Fibroblast of gingiva (primary cell): ENCODE measurements at places on chromosomes 5 and 9.

DNA sequence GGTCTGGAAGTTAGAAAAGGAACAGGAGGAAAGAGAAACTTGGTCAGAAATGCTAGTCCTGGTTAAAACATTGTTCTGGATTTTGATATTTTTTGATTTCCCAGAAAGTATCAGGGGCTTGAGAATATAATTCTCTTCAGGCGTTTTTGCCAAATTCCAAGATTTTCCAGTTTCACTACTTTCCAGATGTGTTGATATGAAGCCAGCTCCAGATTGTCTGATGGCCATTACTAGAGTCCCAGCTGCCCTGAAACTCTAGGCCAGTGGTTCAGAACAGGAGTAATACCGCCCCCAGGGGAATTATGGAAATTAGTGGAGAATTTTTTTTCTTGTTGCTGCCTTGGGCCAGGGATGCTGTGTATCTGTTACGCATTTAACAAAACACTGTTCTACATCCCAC, 88.6 kb downstream of the KCNN2 start:
- DNase-seq = no peak

DNA sequence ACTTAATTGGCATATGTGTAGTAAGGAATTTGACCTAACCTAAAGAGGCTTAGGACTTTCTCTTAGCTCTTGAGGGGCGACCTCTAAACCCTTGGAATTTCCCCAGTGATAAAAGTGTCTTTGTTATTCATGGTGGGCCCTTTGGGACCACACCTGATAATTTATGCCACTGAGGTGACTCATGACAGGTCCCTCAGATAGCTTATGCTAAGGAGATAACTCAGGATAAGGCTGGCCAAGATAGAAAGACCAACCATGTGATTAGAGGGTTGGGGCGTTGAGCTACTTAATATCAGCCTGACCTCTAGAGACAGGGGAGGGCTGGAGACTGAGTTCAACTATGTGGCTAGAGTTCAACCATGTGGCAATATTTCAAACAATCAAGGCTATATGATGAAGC, 218.1 kb downstream of the AP3B1 start:
- DNase-seq = no peak

DNA sequence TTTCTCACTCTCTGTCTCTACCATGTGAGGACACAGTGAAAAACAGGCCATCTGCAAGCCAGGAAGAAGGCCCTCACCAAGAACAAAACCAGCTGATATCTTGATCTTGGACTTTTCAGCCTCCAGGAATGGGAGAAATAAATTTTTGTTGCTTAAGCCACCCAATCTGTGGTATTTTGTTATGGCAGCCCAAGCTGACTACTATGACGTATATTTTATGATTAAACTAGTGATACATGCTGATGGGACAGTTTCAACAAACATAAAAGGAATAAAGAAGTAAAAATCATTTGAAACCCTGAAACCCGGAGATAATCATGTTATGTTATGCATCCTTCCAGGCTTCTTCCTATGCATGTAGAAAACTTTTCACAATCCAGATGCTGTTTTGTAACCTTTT, 71.5 kb upstream of the ERBIN start:
- DNase-seq = peak; percentile 50

- DNase-seq = peak; percentile 76
These were observed 46.2 kb upstream of the FBXW11 start for GRCh38 chr5:172052450-172053236.

DNA sequence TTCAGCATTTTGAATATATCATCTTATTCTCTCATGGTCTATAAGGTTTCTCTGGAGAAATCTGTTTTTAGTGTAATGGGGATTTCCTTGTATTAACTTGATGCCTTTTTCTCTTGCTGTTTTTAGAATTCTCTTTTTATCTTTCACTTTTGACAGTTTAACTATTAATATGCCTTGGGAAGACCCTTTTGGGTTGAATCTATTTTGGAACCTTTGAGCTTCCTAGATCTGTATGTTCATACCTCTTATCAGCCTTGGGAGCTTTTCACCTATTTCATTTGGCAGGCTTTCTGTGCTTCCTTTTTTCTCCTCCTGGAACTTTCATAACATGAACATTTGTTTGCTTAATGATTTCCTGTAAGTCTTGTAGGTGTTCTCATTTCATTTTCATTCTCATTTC, 22.2 kb downstream of the RCL1 start:
- DNase-seq = no peak
